ENCODE measurements at places on chromosomes 4 and X.

DNA sequence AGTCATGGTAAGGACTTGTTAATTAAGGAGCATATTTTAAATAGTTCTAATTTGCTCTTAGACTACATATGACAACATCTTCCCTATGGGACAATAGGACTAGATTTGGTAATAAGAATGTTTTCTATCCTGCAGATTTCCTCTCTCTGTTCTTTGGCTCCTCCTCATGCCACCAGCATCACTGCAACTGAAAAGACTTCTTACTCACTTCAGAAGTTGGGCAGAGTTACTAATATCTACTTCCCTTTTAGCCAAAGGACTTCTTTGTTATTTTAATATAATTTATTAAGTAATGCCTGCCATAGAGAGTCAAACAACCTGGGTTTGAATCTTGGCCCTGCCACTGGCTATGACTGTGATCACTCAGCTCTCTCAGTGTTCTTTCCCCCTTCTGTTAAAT, 16.4 kb downstream of the MMAA start:
- no peak for DNase-seq

DNA sequence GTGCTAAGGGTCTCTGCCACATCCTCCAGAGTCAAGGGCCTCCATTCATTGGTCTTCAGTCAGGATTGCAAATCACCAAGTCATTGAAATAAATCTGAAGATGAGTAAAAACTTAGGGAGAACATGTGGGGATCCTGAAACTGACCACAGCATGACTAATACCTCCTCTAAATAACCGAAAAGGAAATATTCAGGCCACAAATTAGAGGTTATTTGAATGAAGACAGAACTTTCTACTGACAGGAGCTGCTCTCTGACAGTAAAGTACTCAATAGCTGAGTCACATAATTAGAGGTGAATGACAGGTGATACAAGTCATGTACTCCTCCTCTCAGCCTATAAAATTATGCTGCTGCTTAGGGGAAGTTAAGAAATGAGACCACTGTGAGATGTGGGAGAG, 240.2 kb upstream of the F9 start:
- no peak for DNase-seq

DNA sequence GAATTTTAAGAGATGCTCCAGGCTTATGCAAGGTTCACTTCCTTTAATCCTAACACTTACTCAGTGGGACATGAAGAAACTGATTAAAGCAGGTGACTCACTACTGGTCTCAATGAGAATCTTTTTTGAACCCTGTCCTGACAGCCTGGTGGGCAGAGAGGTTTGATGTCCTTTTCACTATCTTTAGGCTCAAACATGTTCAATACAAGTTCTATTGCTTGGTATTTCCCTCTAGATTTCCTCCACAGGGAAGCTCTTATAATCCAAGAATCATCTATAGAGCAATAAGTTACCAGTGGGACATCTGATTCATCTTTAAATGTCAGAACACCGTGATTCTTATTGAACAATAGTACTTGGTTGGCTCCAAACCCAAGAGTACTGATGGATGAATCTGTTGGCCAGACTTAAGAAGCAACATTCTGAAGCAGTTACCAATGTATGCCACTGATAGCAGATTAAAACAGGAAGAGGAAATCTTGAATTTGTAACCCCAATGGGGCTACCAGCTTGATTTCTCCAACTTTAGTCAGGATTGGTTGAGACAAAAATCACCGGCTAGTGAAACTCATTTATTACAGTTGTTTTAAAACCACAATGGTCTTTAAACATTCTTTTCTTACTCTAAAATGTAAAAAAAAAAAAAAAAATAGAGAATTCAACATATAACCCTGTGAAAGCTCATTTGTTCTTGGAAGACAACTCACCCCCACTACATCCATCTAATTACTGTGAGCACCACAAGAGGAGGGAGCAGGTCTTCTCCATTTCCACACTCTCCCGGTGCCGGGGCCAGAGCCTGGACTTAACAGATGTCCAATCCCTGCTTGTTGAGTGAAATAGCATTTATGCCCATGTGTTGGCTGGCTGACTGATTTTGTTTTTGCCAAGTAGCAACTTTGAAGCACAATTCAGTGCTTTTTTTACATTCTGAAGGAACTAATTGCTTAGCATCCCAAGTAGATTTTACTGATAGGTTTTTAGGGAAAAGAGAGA, 43.3 kb downstream of the FGFBP1 start:
- DNase-seq, result no peak

DNA sequence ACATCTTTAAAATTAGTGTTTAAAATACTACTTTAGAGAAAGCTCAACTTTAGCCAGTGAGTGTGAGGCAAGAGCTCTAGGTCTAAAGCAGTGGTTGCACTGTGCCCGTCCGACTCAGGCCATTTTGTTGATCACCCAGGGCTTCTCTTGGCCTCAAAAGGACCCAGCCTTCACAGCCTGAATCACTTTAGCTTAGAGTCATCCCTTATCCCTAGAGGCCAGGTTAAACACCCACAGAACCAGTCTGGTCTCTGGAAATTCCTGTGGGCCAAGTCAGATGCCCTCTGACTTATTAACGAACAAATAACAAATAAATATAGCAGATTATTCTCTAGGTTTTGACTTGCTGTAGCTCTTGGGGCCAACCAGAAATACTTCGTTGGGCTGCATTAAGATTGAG, 102.3 kb downstream of the WWC2 start:
- no peak for DNase-seq

DNA sequence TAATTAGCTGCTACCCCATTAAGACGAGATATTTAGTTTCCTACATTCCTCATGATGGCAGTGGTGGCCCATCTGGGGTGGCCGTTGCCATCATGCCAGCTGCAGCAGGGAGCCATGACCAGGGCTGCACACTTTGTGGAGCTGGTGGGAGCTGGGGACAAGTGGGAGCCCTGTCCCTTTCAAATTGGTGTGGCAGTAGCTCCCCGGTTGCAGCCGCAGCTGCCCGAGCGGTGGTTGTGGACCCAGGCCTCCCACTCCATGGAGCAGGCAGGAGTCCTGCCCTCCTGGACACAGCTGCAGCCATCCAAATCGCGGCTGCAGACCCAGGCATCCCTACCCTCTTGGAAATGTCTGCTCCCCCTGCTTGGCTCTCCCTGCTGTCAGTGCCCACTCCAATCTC, 9.3 kb upstream of the SYTL5 start:
- no peak for DNase-seq

GRCh38 chr4:171719691-171720090, 93.5 kb upstream of the GALNTL6 start:
- DNase-seq, result no peak

- DNase-seq, result no peak
Measured at GRCh38 chr4:56187688-56188087, 199.6 kb downstream of the AASDH start.

GRCh38 chrX:15170927-15171326, 99.0 kb downstream of the ASB9 start:
- no peak for DNase-seq

DNA sequence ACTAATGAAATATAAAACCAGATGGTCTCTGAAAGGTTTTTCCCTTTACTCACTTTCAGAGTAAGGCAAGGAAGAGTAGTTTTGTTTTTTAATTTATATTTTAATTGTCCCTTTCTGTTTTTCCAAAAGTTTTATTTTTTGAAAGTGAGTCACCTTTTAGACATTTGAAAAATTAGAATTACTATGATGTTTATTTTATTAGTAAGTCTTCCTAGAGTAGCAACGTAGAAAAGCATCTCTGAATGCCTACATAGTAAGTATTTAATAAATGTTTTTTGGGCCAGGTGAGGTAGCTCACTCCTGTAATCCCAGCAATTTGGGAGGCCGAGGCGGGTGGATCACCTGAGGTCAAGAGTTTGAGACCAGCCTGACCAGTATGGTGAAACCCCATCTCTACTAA, 51.1 kb downstream of the TET2 start:
- DNase-seq, result no peak

DNA sequence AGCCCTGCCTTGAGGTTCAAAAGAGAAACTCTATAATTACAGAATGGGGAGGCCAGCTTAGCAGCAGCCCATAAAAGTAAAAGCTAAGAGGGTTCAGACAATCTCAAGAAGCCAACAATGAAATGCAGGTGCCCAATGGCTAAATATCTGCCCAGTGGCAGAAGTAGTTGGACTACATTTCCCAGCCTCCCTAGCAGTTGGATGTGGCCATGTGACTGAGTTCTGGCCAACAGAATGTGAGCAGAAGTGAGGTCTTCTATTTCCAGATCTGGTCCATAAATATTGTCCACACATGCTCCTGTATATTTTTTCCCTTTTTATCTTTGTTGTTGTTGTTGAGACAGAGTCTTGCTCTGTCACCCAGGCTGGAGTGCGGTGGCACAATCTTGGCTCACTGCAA, 127.9 kb upstream of the NHS start:
- no peak for DNase-seq

- DNase-seq, result no peak
Measured at GRCh38 chr4:53613428-53613827, 22.1 kb upstream of the LNX1 start.

DNA sequence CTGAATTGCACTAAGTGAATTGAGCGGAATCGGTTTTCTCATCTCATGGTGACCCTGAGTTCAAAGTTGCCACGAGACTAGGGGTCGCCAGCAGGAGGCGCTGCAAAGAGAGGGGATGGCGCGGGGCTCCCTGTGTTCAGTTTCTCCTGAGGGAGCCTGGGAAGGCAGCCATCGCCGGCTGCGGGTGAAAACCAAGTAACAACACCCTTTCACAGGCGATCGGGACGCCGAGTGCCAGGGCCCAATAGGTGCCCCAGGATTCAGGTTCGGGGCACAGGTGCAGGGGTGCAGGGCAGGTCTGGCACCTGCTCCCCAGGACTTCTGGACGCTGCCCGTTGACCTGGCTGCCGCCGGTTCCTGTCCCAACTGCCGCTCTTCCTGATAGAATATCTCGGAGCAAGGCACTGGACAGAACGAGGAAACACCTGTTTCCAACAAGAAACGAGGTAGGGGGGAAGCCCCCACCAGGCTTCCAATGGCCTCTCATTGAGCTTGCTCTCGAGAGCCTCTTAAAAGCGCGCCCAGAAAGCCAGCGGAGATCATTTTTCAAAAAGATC, 1.1 kb upstream of the FGF16 start:
- no peak for DNase-seq

DNA sequence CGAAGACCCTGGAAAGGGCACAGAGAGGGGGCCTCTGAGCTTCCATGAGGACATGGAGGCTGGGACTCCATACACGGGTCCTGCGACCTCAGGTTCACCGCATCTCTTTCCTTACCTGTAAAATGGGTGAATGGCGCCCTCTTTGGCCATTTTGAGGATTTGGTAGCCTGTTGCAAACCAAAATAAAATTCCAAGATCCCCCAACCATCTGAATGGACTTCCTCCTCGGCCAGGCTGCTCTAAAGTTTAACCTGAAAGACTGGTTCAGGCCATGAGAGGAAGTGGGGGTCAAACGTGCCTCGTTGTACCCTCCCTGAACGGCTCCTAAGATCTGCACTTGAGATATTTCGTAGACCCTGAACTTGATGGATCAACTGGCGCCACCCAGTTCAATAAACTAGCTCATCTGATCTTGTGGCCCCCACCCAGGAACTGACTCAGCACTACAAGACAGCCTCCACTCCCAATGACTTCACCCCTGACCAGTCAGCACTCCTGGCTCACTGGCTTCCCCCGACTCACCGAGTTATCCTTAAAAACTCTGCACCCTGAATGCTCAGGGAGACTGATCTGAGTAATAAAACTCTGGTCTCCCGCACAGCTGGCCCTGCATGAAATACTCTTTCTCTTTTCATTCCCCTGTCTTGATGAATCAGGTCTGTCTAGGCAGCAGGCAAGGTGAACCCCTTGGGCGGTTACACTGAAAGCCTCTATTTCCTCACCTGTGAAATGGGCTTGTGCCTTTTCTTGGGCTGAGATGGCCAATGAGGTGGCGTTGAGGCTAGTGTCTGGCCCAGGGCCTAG, 32.9 kb upstream of the GPR78 start:
- DNase-seq, result no peak

GRCh38 chr4:122341886-122342285, 36.9 kb upstream of the ADAD1 start:
- DNase-seq, result no peak

DNA sequence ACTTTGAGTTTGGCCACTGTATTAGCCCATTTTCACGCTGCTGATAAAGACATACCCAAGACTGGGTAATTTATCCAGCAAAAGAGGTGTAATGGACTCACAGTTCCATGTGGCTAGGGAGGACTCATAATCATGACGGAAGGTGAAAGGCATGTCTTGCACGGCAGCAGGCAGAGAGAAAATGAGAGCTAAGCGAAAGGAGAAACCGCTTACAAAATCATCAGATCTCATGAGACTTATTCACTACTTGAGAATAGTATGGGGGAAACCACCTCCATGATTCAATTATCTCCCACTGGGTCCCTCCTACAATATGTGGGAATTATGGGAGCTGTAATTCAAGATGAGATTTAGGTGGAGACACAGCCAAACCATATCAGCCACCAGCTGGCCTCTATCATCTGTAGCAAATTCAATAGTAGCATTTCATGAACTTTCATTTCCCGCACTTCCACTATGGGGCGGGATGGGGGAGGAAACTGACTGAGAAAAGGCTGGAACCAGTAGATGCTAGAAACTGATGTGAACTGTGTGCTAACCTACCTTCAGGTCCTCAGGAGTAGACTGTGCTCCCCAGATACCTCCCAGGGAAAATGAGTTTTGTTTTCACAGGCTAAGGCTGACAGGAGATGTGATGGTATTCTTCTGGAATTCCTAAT, 35.3 kb upstream of the LGI2 start:
- no peak for DNase-seq

GRCh38 chr4:63349674-63350025, 1059.6 kb downstream of the TECRL start:
- no peak for DNase-seq

Data from activated T-cell treated with anti-CD3 and anti-CD28 coated beads for 4 hours (primary cell).